Stimulated activated naive CD8-positive, alpha-beta T cell treated with anti-CD3 and anti-CD28 coated beads, Interleukin-15, amount 100 ng/mL, for 72 hours (primary cell): ENCODE measurements at places on chromosomes 2 and 18.

- no peak for DNase-seq
Measured at GRCh38 chr2:237901932-237902850, 42.8 kb downstream of the RAMP1 start.

GRCh38 chr2:156346731-156347130 is 14.2 kb upstream of the NR4A2 start:
- DNase-seq, result no peak

GRCh38 chr2:85704800-85705679 is 10.9 kb downstream of the GNLY start:
- no peak for DNase-seq

DNA sequence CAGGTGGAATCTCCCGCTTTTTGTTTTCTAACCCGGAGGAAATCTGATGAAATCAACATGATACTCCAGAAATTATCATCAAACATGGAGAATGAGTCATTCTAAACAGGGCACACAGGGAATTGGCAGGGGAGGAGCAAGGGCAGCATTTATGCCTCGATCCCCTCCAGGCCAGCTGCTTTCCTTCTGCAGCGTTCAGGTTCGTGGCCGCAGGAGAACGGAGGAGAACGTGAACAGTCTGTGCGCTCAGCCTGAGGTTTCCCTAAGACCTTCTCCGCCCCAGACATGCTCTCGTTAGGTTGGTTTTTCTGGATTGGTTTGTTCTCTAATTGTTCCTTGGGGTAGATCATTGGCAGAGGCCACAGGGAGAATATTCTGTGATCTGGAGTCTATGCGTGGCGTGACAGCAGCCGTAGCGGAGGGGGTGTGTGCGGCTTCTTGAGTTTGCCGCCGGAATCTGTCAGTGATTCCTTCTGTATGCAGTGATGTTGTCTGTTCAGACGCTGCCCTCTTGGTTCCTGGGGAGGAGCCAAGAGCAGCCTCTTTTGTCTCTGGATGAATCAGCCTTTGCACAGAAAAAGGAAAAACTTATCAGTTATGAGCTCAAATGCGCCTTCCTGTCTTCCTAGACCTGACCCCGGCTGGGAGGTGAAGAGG is 75.9 kb downstream of the SH3BP4 start:
- DNase-seq, result no peak

- no peak for DNase-seq
Measured at GRCh38 chr2:207505728-207506127, 24.0 kb upstream of the CREB1 start.

GRCh38 chr2:233980955-233981561 is 63.9 kb downstream of the TRPM8 start:
- peak; percentile 39 for DNase-seq

- DNase-seq, result no peak
Measured at GRCh38 chr18:35507192-35507591, 9.4 kb upstream of the INO80C start.

DNA sequence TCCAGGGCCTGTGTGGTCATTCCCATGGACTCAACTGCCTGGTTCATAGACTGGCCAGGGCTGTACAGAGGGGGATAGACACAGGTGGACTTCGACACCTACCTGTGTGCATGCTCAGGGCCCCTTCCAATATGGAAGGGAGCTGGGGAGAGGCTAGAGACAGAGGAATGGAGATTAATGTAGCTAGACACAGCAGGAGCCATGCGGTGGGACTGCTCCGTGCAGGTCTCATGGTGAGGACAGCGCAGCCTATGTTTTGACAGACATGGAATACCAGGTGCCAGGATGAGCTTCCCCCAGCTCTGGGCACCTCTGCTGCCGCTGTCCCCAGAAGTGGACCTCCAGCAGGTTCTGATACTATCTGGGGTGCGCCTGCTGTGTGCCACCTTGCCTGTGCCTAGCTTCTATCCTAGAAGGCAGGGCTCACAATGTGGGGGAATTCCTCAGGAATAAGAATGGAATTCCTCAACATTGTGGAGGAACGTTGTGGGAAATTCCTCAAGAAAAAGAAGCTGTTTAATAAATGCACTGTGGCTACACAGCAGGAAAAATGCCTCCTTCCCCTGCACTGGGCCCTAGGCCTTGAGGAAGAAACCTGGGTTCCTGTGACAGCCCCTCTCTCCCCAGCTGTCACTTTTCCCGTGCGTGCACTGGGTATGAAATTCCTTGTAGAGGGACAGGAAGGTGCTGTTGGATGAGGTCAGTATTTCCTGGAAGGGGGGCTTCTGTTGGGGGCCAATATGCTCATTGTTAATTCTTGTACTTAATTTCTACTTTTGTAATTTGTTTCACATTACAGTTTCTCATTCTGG is 7.3 kb downstream of the IL1R1 start:
- no peak for DNase-seq

GRCh38 chr2:197927994-197928393 is 123.6 kb downstream of the PLCL1 start:
- no peak for DNase-seq

DNA sequence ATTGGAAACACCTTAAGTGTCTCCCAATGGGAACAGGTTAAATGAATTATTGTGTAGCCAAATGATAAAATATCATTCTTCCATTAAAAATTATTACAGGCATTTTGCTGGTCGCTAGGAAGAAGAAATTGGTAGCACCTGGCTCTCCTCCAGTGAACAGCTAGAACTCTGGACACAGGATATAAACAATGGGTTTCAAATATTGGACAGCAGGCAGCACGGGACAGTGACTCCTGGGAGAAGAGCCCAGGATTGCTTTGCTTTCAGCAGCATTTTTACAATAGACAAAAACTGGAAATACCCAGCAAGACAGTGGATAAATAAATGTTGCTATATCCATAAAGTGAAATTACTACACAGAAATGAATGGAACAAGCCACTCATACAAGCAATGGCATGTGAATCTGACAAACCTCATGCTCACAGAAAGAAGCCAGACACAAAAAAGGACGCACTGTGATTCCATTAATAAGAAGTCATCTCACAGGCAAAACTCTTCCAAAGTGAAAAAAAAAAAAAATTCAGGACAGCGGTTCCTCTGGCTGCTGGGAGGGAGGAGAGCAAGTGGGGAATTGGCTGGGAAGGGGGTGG is 50.5 kb downstream of the LAMA1 start:
- DNase-seq, result no peak

DNA sequence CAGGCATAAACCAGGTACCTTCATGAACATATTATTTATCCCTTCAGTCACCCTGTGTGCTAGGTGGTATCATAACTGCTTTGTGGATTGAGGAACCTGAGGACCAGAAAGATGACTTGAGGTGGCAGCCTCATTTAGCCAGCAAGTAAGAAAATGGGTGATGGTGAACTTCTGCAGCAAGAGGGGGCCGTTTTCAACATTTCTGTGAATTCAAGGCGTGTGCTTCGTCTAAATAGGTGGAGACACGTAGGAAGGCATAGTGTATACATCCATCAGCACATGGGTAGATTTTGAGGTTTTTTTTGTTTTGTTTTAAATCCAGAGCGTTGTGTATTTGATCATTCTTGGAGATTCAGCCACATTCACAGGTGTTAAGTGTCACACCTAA is 118.7 kb downstream of the SPTBN1 start:
- DNase-seq, result no peak

DNA sequence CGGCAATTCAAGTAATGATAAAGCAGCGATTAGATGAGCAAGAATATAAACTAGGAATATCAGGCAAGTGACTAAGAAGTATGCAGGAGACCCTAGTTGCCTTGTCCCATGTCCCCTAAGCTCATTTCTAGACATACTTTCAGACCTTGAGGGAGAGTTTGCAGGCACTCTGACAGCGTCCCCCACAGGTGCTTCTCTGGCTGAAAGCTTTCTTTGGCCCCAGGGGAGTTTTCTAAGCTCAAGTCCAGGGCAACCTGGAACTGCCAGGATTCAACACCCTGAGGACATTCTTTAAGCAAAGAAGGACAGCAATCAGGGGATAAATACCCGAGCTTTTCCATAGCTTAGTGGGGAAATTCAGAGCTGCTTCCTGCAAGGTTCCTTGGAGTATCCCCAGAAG is 308.1 kb upstream of the CHST9 start:
- no peak for DNase-seq

GRCh38 chr18:58025733-58026132 is 18.3 kb upstream of the NEDD4L start:
- DNase-seq, result no peak

DNA sequence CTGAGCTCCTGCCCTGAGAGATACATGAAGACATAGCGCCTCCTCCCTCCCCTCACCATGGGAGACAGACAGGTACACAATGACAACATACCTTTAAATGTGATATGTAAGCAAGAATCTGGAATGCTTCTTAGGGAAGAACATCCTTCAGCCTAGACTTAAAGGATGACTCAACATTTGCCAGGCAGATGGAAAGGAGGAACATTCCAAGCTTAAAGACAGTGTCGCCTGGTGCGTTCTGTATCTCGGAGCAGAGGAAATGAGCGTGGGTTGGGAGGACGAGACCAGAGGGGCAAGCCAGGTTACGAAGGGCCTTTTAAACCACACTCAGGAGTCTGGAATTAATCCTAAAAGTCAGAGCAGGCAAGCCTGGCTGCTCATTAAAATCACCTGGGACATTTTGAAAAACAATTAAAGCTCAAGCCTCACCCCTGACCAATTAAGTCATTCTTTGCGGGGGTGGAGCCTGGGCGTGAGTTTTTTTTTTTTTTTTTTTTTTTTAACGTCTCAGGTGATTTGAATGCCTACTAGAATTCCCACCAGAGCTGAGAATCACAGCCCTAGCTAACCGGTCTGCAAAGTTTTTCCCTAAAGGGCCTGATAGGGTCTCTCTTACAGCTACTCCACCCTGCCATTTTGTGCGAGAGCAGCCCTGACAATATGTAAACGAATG is 131.2 kb upstream of the SEC11C start:
- DNase-seq, result no peak

DNA sequence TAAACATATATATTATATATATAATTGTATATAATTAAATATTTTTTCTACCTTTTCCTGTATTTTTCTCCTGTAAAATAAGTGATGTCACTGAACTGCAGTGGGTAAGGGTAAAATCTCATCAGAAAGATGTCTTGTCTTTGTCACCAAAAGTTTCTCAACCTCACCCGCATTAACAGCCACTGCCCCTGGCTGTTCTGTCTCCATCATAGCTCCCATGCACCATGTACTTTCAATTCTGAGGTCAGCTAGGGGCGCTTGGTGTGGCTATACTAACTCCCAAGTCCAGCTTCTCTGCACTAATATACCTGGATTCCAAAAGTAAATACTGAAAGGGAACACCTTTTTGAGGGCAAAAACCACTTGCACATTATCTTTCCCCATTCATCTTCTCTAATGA is 46.6 kb downstream of the MAP2 start:
- DNase-seq, result no peak

DNA sequence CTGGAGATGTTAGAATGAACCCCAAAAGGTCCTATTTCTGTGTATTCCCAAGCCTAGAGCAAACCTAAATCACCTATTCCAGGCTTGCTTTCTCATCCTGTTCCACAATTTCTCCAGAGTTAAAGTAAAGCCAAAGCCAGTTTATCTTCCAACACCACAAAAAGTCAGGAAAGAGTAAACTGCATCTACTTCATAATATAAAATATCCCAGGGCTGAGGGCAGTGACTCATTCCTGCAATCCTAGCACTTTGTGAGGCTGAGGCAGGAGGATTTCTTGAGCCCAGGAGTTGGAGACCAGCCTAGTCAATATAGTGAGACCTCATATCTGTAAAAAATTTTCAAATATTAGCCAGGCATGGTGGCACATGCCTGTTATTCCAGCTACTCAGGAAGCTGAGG is 241.4 kb downstream of the CDH20 start:
- DNase-seq, result no peak

DNA sequence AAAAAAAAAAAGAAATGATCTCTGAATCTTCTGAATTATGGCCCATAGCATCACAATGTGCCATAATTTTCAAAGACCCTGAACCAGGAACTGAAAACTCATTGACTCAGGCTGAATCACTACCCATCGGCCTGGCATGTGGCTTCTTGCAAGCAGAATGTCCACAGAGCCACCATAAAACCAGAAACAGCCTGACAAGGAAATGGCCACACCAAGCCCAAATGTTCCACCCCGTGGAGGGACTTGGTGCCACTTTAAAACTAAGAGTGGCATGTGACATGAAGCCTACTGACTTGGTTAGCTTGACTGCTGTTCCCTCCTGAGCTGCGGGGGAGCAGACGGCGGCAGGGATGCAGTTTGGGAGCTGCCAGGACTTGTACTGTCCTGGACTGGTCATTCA is 71.2 kb upstream of the RBM44 start:
- no peak for DNase-seq

DNA sequence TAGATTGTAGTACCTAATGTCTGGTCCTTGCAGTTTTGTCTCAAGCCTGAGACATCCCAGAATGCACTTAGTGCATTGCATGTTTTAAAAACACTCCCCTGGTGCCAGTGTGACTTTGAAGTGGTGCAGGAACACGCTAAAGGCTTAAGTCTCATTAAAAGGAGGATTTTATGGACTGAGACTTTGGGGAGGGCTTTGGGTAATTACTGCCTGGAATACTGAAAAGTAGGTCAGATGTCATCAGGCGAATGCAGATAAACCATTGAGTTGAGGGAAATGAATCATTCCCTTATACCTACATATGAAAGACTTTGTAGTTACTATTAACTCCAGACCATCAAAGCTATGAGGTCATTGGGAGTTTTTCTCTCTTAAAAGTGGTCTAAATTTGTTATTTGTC is 3.0 kb upstream of the OSBPL1A start:
- no peak for DNase-seq

DNA sequence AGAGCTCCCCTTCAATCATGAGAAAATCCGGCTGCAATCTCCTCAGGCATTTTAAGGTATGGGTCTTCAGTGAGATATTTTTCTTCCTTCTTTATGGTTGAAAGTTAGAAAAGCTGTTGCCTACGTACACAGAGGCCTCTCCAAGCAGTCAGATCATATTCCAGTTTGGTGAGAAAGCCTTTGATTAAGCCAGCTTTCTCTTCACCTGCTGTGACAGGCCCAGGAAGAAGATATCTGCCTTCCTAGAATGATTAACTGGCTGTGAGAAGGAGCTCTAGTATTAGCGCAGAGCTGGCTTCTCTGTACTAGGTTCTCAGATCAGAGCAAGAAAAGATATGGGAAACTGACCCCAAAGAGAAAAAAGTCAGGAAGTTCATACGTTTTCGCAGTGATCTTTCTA is 585.0 kb upstream of the CHAC2 start:
- DNase-seq, result no peak

DNA sequence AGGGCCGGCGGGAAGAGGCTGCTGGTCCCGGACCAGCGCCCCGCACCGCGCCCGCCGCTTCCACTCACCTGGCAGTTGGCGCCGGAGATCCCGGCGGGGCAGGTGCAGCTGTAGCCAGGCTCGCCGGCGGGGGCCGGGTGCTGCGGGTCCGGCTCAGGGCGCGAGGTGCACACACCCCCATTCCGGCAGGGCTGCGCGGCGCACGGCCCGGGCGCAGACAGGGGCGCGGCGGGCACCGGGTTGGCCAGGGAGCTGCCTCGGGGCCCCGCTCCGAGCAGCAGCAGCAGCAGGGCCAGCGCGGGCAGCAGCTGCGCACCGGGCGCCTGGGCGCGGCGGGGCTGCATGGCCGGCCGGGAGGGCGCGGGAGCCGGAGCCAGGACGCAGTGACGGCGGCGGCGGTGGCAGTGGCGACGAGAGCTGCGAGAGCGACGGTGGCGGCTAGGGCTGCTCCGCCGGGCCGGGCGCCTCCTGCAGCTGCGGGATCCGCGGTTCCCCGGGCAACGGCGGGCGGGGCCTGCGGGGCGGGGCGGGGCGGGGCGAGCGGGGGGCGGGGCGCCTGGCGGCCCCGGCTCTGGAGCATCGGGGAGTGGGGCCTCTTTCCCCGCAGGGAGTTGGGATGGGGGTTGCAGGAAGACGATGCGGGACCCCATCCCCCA is at the start of gene DNER:
DNER (minus strand) TSS at position 476 of the 656 bp plus-strand sequence; CDS start at position 344, 132 bp downstream.
- DNase-seq, result peak; percentile 53

GRCh38 chr2:67919490-67919889 is 143.3 kb downstream of the C1D start:
- DNase-seq, result no peak

- DNase-seq, result no peak
Measured at GRCh38 chr2:25903216-25903776, 25.0 kb upstream of the ASXL2 start.
